Stimulated activated memory B cell treated with anti-CD40 and anti-IgM and Interleukin-4, amounts not matched to agents 10 μg/mL and 1 μg/mL and 100 μg/mL, for 72 hours (primary cell): ENCODE measurements at places on chromosomes 4 and X.

DNA sequence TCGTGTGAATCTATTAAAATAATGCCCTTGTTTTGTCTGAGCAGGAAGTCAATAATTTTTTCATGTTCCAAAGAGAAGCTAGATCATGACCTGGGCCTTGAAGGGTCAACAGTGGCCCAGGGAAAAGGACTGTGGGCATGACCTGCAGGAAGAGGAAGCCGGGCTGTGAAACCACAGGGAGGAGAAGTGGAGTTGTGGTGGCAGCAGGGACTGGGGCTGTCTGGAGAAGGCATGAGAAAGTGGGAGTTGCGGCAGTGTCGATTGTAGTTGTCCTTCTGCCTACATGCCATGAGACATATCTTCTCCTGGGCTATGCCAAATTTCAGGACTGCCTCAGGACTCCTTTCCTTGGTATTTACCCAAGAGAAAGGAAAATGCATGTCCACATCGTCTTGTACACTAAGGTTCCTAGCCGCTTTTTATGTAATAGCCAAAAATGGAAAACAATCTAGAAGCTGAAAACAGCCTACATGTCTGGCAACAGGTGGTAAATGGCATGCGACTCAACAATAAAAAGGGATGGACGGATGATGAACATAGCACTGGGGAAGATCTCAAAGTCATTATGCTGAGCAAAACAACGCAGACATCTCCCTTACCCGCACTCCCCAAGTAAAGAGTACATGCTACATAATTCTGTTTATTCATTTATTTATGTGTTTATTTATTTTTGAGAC is 13.6 kb upstream of the PTTG2 start:
- no peak for ATAC-seq

GRCh38 chr4:102064747-102065442 is 274.4 kb downstream of the BANK1 start:
- ATAC-seq: no peak

- no peak for ATAC-seq
Measured at GRCh38 chr4:118825799-118826198, 10.1 kb downstream of the SEC24D start.

GRCh38 chrX:74421740-74422352 is 553 bp downstream of the SLC16A2 start:
- ATAC-seq: no peak

DNA sequence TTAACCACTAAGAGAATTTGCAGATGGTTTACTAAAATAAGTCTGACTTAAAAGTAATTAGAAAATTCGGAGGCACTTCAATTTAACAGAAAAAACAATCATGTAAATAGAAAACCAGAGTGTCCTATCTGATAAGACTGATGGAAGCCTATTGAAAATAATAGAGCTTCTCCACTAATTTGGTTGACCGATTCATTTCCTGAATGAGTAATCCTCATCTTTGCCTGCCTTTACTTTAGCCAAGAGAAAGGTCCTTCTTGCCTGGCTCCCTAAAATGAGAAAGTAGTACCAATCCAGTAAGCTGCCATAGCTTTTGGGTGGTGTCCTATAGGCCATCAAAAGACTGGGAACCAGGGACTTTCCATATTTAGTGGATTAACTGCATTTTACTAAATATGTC is 48.4 kb downstream of the KCNIP4 start:
- ATAC-seq: no peak

- no peak for ATAC-seq
Measured at GRCh38 chr4:185508181-185508580, 27.1 kb downstream of the PDLIM3 start.

- ATAC-seq: no peak
Measured at GRCh38 chrX:18769812-18770573, 62.5 kb downstream of the PPEF1 start.

GRCh38 chr4:28117084-28117682 is 1256.5 kb downstream of the STIM2 start:
- no peak for ATAC-seq

DNA sequence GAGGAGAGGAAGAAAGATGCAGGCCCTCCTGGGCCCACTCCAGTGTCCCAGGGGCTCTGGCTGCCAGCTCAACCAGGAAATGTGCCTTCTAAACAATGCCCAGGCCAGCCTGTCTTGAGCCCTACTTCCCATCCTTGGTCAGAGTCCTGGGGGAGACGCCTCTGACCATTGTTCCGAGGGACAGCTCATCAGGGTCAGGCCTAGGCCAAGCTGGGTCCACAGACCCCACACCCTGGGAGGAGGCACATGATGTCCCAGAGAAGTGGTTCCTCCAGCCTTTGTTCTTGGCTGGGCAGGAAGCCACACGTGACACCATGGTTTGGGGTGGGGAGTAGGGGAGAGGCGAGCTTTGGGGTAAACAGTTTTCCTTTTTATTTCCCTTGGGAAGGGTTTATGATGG is 102.5 kb downstream of the EFNB1 start:
- ATAC-seq: no peak

DNA sequence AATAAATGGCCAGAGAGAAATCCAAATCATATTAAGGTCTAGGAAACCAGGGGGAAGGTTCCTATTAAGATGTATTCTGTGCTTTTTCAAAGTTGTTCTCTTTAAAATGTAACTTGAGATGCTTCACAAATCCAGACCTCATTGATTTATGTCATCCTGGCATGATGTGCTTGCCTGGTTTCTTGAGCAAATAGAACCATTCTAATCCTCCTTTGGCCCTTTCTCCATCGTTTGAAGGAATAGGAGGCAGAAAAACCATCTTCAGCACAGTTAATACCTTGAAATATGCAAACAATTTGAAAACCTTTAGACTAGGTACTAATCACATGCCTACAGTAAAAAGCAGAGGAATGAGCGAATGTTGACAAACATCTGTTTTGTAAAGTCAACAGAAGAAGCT is 202.2 kb upstream of the CXorf66 start:
- ATAC-seq: no peak

DNA sequence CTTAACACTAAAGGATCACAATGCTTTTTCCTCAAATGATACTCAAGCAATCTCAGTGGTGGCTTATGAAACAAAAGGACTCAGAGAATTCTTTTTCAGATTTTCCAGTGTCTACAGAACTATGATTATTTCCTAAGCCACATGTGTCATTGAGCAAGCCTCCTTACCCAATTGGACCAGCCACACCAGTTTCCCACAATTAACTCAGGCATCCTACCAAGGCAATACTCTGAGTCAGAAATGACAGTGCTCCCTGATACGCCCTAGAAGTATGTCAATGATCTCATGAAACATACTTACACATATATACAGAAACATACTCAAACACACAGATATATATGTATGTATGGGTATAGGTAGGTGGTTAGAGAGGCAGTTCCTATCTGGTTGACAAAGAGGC is 4.8 kb downstream of the ADAMTS3 start:
- no peak for ATAC-seq

- ATAC-seq: no peak
Measured at GRCh38 chr4:129179276-129179675, 83.3 kb downstream of the C4orf33 start.

- ATAC-seq: peak; percentile 89
Measured at GRCh38 chr4:139177869-139178619, 1.0 kb upstream of the ELF2 start.

DNA sequence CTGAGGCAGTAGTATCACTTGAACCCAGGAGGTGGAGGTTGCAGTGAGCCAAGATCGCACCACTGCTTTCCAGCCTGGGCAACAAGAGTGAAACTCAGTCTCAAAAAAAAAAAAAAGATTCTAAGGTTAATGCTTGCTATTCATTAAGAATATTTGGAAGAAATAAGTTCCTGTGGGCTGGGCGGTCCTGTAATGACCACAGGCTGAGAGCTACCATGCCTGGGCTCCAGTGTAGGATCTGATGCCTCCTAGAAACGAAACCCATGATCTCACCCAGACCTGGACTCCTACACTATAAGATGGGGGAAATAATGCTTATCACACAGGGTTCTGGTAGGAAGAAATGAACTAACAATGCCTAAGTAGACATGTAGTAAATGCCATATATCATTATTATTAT is 17.8 kb downstream of the TMEM192 start:
- ATAC-seq: no peak
